Stimulated activated naive B cell treated with anti-CD40 and anti-IgM and Interleukin-4, amounts not matched to agents 10 μg/mL and 1 μg/mL and 100 μg/mL, for 72 hours (primary cell): ENCODE measurements at places on chromosomes 16 and 17.

- no peaks in the 10 kb centered on the region for H3K27me3 ChIP-seq
- H3K27ac ChIP-seq, result no peak overlapping the region
- DNase-seq, result no peak
- peaks cover under 1% of the 10 kb centered on the region for H3K4me1 ChIP-seq
- H3K4me3 ChIP-seq, result no peak overlapping the region
These were observed 160.3 kb upstream of the TBX2 start for GRCh38 chr17:61239327-61239726.

GRCh38 chr17:61406971-61407911 lies 7.6 kb downstream of the TBX2 start:
- H3K27me3 ChIP-seq, result peaks cover 62% of the 10 kb centered on the region
- H3K4me1 ChIP-seq, result peaks cover 67% of the 10 kb centered on the region
- peaks cover 9% of the 10 kb centered on the region for H3K36me3 ChIP-seq
- H3K4me3 ChIP-seq, result no peak overlapping the region
- DNase-seq, result no peak

GRCh38 chr16:85253084-85253941 lies 141.0 kb upstream of the CIBAR2 start:
- DNase-seq, result peak; percentile 34
- no peak overlapping the region for H3K4me3 ChIP-seq
- H3K27ac ChIP-seq, result no peak overlapping the region
- H3K36me3 ChIP-seq, result no peaks in the 10 kb centered on the region

- no peak overlapping the region for H3K27ac ChIP-seq
- peaks cover 9% of the 10 kb centered on the region for H3K27me3 ChIP-seq
- no peaks in the 10 kb centered on the region for H3K4me1 ChIP-seq
- H3K4me3 ChIP-seq, result no peak overlapping the region
- no peak for DNase-seq
- no peaks in the 10 kb centered on the region for H3K36me3 ChIP-seq
These were observed 222.4 kb upstream of the AXIN2 start for GRCh38 chr17:65783845-65784334.

DNA sequence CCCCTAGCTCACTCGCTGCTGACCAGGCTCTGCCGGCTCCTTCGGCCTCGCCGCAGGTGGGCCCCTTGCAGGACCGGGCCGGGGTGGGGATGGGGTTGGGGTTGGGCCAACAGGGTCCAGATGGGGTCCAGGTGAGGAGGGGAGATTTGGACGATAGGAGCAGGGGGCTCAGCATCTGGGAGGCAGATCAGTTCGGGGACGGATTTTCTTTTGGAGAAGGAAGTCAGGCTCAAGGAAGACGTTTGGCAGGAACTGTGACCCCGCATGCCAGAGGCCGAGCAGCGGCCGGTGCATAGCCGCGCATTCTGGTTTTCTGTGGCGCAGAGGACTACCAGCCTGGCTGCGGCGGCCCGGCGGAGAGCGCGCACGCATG lies 845 bp upstream of the ALDOA start:
- peaks cover 35% of the 10 kb centered on the region for H3K36me3 ChIP-seq
- peaks cover 48% of the 10 kb centered on the region for H3K4me1 ChIP-seq
- H3K27ac ChIP-seq, result peak overlapping the region; percentile 99
- H3K27me3 ChIP-seq, result no peaks in the 10 kb centered on the region
- H3K4me3 ChIP-seq, result peak overlapping the region; percentile 89
- DNase-seq, result no peak

DNA sequence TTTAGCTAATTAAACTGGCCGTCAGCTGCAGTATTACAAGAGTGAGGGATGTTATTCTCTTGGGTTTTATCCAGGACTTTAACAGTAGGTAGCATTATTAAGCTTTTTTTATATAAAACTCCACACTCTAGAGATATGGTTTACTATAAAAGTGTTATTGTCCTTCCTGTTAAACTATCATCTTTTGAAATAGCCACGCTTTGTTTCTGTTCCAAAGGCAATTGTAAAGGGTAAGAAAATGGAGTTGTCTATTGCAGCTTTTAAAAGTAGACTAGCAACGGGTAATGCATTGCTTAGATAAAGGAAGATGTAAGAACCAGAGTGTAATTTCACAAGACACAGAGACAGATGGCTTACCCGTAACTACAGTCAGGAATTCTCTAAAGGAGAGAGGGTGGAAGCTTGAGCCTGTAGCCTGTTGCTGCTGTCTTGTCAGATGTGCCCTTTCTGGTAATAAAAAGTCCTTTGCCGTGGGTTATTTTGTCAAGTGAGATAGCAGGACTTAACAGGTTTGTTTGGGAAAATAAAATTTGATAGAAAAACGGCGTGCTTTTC lies 56.4 kb downstream of the WWOX start:
- no peak overlapping the region for H3K4me3 ChIP-seq
- DNase-seq, result no peak
- H3K4me1 ChIP-seq, result no peaks in the 10 kb centered on the region
- peaks cover 7% of the 10 kb centered on the region for H3K36me3 ChIP-seq
- no peaks in the 10 kb centered on the region for H3K27me3 ChIP-seq

GRCh38 chr16:54431041-54431996 lies 144.7 kb upstream of the IRX3 start:
- H3K4me1 ChIP-seq, result no peaks in the 10 kb centered on the region
- no peak overlapping the region for H3K27ac ChIP-seq
- H3K27me3 ChIP-seq, result peaks cover 50% of the 10 kb centered on the region
